ENCODE measurements at places on chromosomes 12 and 14.

GRCh38 chr14:77864580-77864979, 64.7 kb downstream of the ADCK1 start:
- no peak for DNase-seq

DNA sequence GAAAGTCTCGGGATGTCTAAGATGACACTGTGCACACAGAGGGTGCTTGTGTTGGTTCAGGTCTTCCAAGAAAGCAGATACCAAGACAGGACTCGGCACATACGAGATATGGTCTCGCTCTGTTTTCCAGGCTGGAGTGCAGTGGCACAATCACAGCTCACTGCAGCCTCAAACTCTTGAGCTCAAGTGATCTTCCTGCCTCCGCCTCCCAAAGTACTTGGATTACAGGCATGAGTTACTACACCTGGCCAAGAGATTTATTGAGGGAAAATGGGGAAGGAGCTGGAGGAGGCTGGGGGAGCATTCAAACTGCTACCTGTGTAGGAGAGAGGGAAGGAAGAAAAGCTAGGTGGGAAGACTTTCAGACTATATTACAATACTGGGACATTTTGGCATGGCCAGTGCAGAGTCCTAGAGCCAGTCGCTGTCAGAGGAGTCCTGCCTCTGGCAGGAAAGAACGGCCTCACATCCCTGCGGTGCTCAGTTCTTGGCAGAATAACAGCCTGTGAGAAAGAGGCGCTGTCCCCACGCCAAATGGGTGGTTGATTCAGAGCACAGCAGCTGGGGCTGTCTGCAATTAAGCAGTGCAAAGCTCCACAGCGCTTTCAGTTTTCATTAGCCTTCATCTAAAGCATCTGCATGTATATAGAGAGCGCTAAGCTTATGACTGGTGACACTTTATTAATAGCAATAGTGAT, 18.3 kb downstream of the SLC17A8 start:
- peak; percentile 53 for DNase-seq

- no peak for DNase-seq
Measured at GRCh38 chr12:89661706-89662330, 46.8 kb downstream of the ATP2B1 start.

DNA sequence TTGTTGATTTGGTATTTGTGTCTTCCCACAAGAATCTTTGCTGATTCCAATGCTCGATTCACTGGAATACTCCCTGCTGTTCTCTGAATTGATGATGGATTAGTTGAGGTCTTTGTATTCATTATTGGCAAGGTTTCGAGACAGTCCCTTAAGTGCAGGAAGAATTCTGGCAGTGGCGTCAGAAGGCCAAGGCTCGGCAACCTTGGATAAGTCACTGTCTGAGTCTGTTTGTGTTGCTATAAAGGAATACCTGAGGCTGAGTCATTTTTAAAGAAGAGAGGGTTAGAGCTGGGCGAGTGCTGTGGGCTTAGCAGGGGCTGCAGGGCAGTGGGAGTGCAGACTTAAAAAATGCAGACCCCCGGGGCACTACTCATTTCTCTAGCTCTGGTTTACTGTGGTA, 56.9 kb downstream of the CHST11 start:
- DNase-seq: peak; percentile 99

DNA sequence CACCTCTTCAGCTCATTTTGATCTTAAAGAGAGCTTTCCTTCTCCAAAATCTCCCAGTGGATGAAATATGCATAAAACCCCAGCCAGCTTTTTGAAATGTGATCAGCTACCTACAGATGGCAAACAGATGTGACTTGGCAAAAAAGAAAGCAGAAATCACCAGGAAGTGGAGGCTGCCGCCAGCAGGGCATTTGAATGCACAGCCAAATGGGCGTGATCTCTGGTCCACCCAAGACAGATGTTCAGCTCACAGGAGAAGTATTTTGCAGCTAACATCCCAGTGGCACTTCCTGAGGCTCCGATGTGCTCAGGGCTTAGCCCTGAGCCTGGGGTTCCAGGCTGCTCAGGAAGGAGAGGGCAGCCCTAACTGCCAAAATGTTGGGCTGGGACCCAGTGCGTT, 78.3 kb downstream of the LGMN start:
- peak; percentile 64 for DNase-seq

DNA sequence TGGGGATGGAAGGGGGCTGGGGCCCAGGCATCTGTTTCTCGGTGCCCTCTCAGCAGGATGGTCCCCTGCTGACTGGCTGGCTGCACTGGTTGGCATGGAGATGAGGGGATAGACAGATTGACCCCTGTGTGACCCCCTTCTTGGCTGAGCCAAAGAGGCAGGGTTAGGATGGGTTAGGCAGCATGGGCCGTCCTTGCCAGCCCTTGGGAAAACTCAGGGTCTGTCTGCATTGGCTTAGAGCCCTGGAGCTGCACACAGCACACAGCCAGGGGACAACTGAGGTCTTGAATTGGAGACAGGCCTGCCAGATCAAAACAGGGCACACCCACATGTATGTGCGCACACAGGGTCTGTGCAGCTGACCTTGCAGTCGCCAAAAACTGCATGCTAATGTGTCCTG, 11.2 kb upstream of the LRP1-AS start:
- DNase-seq: no peak

DNA sequence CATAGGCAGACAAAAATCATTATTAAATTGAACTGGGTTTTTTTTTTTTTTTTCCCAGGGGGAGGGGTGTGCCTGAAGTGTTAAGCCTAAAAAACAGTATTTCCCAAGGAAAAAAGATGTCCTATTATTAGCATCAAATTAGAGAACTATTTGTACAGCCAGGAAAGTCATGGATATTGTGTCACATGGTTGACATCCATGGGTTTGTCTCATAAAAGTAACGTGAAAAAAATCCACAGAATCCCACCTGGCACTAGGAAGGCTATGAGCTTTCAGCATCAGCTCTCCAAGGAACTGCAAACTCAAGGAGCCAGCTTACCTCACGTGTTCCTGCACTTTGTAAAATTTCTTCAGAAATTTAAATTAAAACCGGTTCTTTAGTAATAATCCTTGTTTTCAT, 69.1 kb upstream of the EGLN3 start:
- no peak for DNase-seq

DNA sequence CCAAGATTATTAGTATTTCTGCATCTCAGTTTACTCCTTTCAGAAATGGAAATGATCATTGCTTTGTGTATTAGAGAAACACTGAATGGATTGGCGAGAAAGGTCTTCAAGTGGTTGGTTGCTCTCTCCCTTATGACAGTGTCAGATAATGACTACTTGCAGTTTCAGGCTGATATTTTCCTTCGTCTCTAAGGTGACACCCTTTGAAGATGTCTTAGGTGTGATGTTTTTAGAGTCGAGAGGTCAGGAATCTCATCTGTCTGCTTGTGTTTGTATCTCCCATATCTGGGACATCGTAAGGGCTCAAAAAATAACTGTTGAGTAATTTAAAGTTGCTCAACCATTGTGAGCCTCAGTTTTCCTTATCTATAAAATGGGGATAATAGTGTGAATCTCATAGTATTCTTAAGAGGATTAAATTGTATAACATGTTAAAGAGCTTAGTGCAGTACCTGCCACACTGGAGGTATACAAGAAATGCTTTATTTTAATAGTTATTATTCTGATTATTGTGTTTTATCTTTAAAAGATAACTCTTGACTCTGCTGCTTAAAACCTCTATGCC, 40.1 kb downstream of the NPAS3 start:
- no peak for DNase-seq

DNA sequence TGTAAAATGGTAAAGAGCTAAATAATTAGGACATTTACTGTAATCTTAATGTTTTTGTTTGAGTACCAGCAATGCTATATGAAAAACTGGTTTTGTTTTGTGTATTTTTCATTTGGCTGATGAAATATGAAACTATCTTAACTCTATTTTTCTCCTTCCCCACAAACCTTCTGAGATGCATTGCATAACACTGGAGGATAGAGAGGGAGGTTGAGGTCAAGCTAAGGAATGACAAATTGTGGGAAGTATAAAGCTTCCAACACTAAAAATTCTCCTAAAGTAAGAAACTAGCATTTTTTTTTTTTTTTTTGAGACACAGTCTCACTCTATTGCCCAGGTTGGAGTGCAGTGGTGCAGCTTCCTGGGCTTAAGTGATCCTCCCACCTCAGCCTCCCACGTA, 31.5 kb upstream of the SRP54 start:
- DNase-seq: peak; percentile 71

DNA sequence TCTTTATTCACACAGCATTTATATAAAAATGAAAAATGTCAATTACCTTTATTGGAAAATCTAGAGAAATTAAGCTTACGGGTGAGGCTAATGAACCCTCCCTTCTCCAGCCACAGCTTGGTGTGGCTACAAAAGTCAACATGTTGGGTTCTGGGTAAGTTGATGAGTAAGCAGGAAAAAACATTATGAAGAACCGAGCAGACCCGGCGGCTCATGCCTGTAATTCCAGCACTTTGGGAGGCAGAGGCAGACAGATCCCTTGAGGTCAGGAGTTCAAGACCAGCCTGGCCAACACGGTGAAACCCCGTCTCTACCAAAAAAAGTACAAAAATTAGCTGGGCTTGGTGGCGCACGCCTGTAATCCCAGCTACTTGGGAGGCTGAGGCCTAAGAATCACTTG, 10.9 kb downstream of the NAA25 start:
- DNase-seq: peak; percentile 39

Measured in fibroblast of lung (primary cell).